ENCODE measurements at places on chromosomes 16 and 17.

- no peaks in the 10 kb centered on the region for H3K36me3 ChIP-seq
- H3K27ac ChIP-seq, result no peak overlapping the region
- H3K27me3 ChIP-seq, result peaks cover 32% of the 10 kb centered on the region
- no peak overlapping the region for H3K4me3 ChIP-seq
- DNase-seq, result no peak
These were observed 52.1 kb upstream of the TNRC6C start for GRCh38 chr17:77906377-77906871.

DNA sequence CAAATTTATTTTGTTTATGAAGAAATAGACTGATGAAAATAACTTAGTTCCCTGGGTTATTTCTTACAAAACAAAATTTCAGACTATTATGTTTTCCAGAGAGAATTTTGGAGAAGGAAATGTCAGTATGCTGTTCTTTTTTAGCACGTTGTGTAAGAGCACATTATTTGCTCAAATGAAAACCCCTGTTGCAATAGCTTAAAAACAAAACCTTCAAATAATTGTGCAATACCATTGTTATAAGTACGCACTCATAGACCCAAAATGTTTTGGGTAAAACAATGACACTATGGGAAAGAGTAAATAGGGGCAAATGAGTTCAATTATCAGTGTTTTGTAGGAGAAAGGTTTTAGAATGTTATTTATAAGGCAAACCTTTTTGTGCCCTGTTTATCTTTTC is 18.2 kb downstream of the VMP1 start:
- peaks cover 7% of the 10 kb centered on the region for H3K4me1 ChIP-seq
- H3K36me3 ChIP-seq, result no peaks in the 10 kb centered on the region
- H3K27ac ChIP-seq, result no peak overlapping the region
- DNase-seq, result no peak
- no peaks in the 10 kb centered on the region for H3K27me3 ChIP-seq

DNA sequence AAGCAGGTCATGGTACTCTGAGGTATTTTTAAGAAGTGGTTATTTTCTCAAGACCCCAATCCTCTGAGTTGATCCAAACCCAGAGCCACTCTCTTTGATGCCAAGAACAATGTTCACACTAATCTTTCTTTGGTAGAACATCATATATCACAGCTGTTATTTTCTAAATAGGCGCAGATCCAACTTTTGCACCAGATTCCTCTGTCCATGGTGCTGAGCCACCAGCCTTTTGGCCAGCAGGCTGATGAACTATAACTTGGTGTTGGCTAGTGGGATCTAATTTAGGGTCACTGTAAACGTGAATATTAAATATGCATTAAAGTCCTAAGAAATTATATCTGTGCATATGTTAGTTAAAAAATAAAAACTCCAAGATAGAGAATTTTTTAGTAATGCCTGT is 7.0 kb upstream of the ZKSCAN2 start:
- no peak overlapping the region for H3K4me3 ChIP-seq
- H3K27me3 ChIP-seq, result no peaks in the 10 kb centered on the region
- no peak for DNase-seq
- peaks cover 7% of the 10 kb centered on the region for H3K4me1 ChIP-seq
- peaks cover 24% of the 10 kb centered on the region for H3K36me3 ChIP-seq
- no peak overlapping the region for H3K27ac ChIP-seq

GRCh38 chr17:32015245-32016013 is 8.2 kb downstream of the LRRC37B start:
- no peaks in the 10 kb centered on the region for H3K27me3 ChIP-seq
- H3K4me3 ChIP-seq, result no peak overlapping the region
- H3K4me1 ChIP-seq, result peaks cover 8% of the 10 kb centered on the region
- peaks cover 19% of the 10 kb centered on the region for H3K36me3 ChIP-seq

GRCh38 chr16:86768228-86768791 is 190.0 kb downstream of the FOXL1 start:
- no peaks in the 10 kb centered on the region for H3K36me3 ChIP-seq
- DNase-seq, result no peak
- no peak overlapping the region for H3K27ac ChIP-seq
- H3K27me3 ChIP-seq, result peaks cover 50% of the 10 kb centered on the region
- H3K4me3 ChIP-seq, result no peak overlapping the region
- H3K4me1 ChIP-seq, result peaks cover 45% of the 10 kb centered on the region

GRCh38 chr16:55411231-55411630 is 67.8 kb upstream of the MMP2 start:
- no peak overlapping the region for H3K27ac ChIP-seq
- no peak overlapping the region for H3K4me3 ChIP-seq
- no peaks in the 10 kb centered on the region for H3K36me3 ChIP-seq
- H3K4me1 ChIP-seq, result no peaks in the 10 kb centered on the region
- H3K27me3 ChIP-seq, result peaks cover 60% of the 10 kb centered on the region

- DNase-seq, result no peak
- H3K4me3 ChIP-seq, result peak overlapping the region; percentile 22
- H3K4me1 ChIP-seq, result peaks cover 15% of the 10 kb centered on the region
- H3K36me3 ChIP-seq, result peaks cover 4% of the 10 kb centered on the region
These were observed 3.7 kb downstream of the TRAF7 start for GRCh38 chr16:2159175-2159838.

DNA sequence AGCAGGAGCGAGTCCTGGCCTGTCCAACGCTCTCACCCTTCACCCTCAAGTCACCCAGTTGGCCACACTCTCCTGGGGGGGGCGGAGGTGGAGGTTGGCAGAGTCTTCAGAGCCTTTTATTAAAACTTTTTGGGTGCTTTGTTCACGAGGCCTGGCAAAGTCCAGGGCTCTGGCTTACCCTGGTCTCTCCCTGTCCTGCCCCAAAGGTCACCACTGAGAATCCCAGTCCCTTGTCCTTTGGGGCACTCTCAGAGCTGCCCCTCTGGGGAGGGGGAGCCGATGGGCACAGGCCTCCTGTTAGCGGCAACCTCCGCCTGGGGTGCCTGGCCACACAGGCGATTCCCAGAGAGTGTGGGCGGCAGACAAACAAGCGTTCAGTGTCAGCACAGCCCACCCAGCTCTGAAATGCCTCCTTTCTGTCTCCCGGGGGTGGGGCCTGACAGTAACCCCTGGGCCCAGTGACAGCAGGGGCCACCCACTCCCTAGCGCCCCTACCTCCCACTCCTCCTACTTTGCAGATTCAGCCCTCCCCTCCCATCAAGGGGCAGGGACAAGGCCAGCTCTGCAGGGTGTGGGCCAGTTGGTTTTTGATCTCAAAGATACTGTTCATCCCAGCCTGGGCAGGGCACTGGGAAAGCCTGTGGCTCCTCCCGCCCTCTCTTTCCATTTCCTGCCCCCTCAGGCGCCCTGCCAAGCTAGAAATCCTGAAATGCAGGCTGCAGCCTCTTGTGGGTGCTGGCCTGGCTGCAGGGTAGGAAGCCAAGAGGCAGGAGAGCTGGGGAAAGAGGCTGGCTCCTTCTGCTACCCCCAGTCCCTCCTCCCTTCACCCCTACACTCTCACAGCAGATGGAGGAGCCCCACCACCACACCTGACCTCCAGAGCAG is 36.6 kb upstream of the EMP2 start:
- peak overlapping the region; percentile 43 for H3K27ac ChIP-seq
- H3K4me1 ChIP-seq, result peaks cover 17% of the 10 kb centered on the region
- DNase-seq, result no peak
- H3K27me3 ChIP-seq, result peaks cover 11% of the 10 kb centered on the region

- H3K4me1 ChIP-seq, result peaks cover 21% of the 10 kb centered on the region
- peak overlapping the region; percentile 84 for H3K4me3 ChIP-seq
- DNase-seq, result no peak
These were observed 39.6 kb downstream of the WSB1 start for GRCh38 chr17:27333410-27333980.

Measured in type B pancreatic cell (in vitro differentiated cells).